ENCODE measurements at places on chromosomes 4 and X. TPM values are rescaled to one million over a fixed set of nuclear protein-coding genes. Genes with fewer than 3 reads are reported as not detected.

Gene TMPRSS11A
- not detected for total RNA-seq

Gene SLC49A3
- total RNA-seq, result 0.20 TPM

GRCh38 chr4:42216664-42217063 is 64.2 kb upstream of the BEND4 start:
- H3K27ac ChIP-seq, result no peak overlapping the region
- H3K27me3 ChIP-seq, result no peaks in the 10 kb centered on the region
- no peaks in the 10 kb centered on the region for H3K36me3 ChIP-seq
- no peak overlapping the region for H3K4me3 ChIP-seq

- no peak for DNase-seq
- no peaks in the 10 kb centered on the region for H3K36me3 ChIP-seq
- H3K27ac ChIP-seq, result no peak overlapping the region
- no peaks in the 10 kb centered on the region for H3K4me1 ChIP-seq
Observed at GRCh38 chr4:125689805-125690204, 375.1 kb downstream of the FAT4 start.

- H3K4me1 ChIP-seq, result peaks cover 63% of the 10 kb centered on the region
- H3K36me3 ChIP-seq, result no peaks in the 10 kb centered on the region
- no peaks in the 10 kb centered on the region for H3K27me3 ChIP-seq
- H3K27ac ChIP-seq, result peak overlapping the region; percentile 38
- no peak overlapping the region for H3K4me3 ChIP-seq
Observed at GRCh38 chr4:147736458-147736857, 4.6 kb downstream of the ARHGAP10 start.

GRCh38 chrX:16702700-16703599 is 9.5 kb downstream of the CTPS2 start:
- H3K4me1 ChIP-seq, result no peaks in the 10 kb centered on the region
- H3K27ac ChIP-seq, result no peak overlapping the region
- H3K4me3 ChIP-seq, result no peak overlapping the region
- H3K36me3 ChIP-seq, result no peaks in the 10 kb centered on the region

- DNase-seq, result no peak
- H3K27me3 ChIP-seq, result no peaks in the 10 kb centered on the region
- peaks cover 1% of the 10 kb centered on the region for H3K4me1 ChIP-seq
- no peak overlapping the region for H3K4me3 ChIP-seq
- no peak overlapping the region for H3K27ac ChIP-seq
- H3K36me3 ChIP-seq, result no peaks in the 10 kb centered on the region
Observed at GRCh38 chrX:19624739-19625138, 109.4 kb upstream of the MAP3K15 start.
